ENCODE measurements at places on chromosomes 6 and 20.

- DNase-seq = no peak
These were observed 334.1 kb downstream of the BCKDHB start for GRCh38 chr6:80440496-80441115.

DNA sequence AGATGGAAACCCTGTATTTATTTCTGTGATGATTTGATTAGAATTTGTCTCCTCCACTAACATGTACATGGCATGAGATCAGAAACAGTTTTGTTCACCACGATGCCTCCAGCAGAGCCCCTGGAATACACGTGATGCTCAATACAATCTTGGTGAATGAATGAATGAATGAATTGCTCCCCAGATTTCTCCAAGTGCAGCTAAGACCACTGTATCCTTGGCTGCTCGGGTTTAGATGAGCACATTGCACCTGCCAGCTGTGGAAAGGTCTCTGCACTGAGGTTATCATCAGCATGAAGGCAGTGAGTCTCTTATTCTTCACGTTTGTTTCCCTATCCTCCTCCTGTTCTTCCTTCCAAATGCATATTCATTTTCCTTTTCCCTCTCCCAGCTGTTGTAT, 17.9 kb downstream of the CASS4 start:
- no peak for DNase-seq

DNA sequence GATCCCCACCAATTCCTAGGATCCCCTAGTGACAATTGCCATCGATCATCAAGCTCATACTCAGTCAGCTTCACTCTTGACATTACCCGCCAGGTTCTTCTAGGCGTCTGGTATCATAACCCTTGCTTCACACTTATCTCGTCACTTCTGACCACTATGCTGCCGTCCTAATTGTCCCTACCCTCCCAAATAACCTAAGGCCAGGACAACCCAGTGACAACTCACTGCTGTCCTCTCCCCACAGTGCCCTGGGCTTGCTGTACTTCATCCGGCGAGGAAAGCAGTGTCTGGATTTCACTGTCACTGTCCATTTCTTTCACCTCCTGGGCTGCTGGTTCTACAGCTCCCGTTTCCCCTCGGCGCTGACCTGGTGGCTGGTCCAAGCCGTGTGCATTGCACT, 3.7 kb downstream of the SYS1 start:
- DNase-seq = no peak

DNA sequence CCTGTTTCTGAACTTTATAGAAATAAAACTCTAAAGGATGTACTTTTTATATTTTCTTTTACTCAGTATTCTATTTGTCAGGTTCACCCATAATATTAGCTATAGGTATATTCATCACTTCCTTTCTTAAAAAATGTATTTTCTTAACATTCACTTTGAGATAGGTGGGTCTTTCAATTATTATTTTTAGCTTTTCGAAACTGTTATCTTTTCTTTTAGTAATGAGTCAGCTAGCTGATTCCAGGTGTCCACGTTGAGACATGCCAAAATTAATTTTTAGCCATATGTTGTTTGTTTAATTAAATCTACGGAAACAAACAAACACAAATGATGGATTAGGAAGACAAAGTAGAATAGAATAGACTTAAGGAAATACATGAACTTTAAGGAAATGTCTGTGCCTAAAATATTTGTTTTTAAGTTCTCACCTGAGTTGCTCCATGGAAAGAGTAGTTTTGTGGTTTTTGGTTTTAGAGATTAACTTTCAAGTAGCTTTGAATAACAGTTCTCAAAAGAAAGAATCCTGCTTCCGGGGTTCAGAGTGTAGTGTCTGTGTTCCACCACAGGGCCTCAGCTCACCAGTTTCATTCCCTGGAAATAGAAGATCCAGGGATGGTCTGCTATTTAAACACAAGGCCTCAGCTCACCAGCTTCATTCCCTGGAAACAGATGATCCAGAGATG, 435.0 kb downstream of the HAO1 start:
- DNase-seq = no peak

DNA sequence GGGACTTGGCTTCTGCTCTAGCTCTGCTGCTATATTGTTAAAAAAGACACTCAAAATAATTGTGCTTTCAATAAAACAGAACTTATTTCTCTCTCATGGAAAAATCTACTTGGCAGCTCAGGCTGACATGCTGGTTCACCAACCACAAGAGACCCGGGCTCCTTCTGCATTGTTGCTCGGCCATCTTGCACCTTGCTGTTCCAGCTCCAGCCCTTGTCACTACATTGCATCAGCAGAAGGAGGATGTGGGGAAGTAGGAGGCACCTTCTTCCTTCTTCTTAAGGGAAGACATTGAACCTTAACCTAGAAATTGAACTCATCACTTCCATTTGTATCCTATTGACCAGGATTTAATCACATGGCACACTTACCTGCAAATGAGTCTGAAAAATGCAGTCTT, 6.6 kb upstream of the C20orf202 start:
- no peak for DNase-seq

DNA sequence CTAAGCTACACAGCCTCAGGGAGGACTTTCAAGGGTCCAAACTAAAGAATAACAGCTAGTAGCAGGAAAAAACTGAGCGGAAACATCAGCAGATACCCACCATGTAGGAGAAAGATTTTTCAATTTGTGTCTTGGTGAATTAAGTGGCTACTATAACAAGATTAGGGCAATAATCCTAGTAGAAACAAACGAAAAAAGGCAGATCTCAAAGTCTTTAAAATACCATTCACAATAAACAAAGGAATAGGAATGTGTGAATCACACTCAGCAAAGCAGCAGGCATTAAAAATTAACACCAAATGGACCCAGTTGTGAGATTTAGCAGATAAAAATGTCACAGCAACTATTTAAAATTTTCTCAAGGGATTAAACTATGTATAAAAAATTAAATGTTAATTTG, 761.2 kb downstream of the TENT5A start:
- DNase-seq = no peak

GRCh38 chr6:133890711-133891148, 1.8 kb downstream of the TCF21 start:
- DNase-seq = no peak

GRCh38 chr20:20195021-20195705, 142.8 kb downstream of the CFAP61 start:
- DNase-seq = no peak

GRCh38 chr20:1636621-1637020, 16.8 kb upstream of the SIRPB1 start:
- DNase-seq = no peak

DNA sequence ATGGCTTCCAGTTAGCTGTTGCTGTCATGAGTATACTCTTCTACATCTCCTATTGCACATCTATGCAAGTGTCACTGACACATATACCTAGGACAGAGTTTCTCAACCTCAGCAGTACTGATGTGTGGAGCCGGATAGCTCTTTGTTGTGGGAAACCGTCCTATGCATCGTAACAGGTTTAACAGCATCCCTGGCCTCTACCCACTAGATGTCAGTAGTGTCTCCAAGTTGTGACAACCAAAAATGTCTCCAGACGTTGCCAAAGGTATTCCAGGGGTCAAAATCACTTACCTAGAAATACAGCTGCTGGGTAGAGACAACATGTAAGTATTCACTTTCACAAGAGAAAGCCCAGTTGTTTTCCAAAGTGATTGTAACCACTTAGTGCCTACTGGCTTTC, 637.6 kb downstream of the RNF144B start:
- no peak for DNase-seq

- DNase-seq = no peak
These were observed 51.0 kb upstream of the MLIP start for GRCh38 chr6:54060286-54060685.

DNA sequence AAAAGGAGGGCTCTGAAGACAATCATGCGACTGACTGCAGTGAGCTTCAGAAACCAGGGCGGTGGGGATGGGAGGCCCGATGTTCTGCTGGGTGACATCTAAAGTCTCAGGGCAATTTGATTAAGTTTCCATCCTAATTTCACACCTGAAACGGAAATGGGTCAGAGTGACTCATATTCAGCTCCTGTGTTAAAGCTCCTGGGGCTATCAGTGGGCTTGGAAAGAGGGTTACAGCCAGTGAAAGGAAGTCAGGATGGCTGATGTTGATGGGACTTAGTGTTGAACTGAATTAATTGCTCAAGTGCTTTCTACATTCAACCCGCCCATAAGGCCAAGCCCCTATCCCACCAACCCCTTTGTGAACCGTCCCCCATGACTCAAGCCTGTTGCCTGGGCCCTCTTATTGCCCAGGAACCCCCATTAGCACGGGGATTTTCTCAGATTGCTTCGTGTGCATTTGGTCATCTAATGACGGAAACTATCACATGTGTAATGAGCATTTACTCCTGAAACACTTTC, 47.1 kb upstream of the TBC1D7 start:
- no peak for DNase-seq

- DNase-seq = no peak
These were observed 25.8 kb downstream of the SAMD5 start for GRCh38 chr6:147534116-147534860.

GRCh38 chr6:29593199-29593855, 8.4 kb downstream of the OR2H2 start:
- no peak for DNase-seq

DNA sequence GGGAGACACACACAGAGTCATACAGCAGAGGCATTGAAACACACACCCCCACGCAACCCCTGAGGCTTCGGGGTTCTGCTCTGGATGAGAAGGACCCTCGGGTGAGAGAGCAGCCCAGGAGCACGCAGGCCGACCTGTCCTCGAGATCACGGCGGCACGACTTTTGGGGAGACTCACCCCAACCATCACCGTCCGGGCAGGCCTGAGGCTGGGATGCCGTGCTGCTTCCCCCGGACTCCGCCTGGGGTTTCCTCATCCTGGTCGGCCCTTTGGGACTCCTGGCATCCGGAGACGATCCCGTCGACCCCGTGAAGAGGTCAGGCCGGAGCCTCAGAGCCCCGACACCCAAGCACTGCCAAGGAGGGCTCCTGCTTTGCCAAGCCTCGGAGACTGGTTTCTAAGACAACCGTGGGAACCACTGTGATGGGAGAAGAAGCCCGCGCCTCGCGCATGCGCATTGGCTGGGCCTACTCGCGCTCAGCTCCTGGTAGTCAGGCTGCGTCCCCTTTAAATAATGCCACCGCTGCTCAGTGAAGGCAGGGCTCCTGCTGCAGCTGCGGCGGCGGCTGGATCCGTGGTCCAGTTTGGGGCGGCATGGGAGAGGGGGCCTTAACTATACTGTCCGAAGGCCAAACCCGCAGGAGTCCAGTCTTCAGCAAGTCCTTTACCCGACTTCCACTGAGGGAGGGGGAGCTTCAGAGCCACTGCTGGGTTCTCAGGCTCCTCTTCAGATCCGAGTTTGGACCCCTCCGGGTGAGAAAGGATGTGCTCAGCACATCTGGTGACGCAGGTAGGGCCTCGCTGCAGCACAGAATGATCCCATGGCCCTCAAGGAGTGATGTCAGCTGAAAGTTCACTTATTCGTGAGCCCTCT, 171.4 kb upstream of the ZNF337 start:
- no peak for DNase-seq

GRCh38 chr20:5933802-5934436, 16.4 kb downstream of the TRMT6 start:
- DNase-seq = no peak

GRCh38 chr6:87971605-87972262, 75.9 kb upstream of the SPACA1 start:
- DNase-seq = no peak

GRCh38 chr6:141890661-141891060, 242.1 kb upstream of the GJE1 start:
- DNase-seq = no peak

GRCh38 chr20:3105256-3106137, 21.0 kb upstream of the AVP start:
- DNase-seq = no peak

DNA sequence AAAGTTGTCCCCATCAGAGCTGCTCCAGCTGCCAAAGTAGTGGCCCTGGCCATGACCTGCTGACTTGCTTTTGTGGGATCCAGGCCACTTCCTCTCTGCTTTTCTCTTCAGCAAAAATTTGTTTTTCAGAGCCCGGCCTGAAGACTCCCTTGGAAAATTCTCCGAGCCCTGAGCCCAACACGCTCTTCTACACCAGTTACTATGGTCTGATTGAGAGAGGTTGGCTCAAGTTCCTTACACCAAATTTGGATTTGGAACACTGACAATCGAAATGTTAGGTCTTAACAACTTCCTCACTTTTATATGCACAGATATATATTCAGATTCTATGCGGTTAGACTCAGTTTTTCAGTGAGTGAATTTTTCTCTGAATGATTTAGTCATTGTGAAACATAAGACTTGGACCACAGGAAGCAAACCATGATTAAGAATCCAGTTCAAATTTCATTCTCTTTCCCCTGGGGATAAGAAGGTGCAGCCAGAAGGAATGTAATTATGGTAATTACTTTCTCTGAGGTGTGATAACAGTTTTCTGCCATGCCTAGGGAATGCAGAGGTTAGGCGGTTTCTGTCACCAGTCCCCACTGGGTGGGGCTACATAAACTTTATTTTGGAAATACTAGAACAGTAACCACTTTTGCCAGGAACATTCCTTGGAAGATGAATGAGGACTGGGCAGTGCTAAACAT, 365.2 kb downstream of the SYNE1 start:
- no peak for DNase-seq

GRCh38 chr20:51492167-51493092, 50.1 kb downstream of the NFATC2 start:
- no peak for DNase-seq

DNA sequence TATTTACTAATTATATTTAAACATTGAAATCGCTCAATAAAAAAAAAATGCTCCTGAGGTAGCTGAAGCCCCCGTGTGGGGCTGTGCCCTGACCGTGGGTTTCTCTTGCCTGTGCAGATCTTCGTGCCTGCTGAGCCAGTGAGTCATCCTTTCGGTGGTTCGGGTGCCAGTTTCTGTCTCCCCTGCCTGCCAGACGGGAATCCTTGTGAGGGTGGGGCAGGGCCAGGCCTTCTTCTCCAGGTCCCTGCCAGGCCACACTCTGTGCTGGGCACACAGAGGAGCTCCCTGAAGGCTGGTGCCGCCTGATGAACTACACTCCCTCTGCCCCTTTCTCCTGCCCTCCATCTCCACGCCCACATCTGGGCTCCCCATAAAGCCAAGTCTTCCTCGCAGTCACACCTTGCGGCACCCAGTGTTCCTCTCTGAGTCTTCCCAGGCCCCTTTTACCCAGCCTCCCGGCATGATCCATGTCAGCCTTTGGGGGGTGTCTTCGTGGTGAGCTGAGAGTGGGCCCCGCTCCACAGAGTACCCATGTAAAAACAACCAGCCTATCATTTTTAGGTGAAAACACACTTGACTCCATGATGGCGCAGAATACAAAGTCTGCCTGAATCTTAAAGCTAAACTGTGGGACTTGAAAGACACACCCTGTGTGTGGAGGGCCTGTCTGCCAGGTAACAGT, 19.3 kb downstream of the FGD2 start:
- DNase-seq = no peak
